ENCODE measurements at places on chromosomes 6 and 20.

DNA sequence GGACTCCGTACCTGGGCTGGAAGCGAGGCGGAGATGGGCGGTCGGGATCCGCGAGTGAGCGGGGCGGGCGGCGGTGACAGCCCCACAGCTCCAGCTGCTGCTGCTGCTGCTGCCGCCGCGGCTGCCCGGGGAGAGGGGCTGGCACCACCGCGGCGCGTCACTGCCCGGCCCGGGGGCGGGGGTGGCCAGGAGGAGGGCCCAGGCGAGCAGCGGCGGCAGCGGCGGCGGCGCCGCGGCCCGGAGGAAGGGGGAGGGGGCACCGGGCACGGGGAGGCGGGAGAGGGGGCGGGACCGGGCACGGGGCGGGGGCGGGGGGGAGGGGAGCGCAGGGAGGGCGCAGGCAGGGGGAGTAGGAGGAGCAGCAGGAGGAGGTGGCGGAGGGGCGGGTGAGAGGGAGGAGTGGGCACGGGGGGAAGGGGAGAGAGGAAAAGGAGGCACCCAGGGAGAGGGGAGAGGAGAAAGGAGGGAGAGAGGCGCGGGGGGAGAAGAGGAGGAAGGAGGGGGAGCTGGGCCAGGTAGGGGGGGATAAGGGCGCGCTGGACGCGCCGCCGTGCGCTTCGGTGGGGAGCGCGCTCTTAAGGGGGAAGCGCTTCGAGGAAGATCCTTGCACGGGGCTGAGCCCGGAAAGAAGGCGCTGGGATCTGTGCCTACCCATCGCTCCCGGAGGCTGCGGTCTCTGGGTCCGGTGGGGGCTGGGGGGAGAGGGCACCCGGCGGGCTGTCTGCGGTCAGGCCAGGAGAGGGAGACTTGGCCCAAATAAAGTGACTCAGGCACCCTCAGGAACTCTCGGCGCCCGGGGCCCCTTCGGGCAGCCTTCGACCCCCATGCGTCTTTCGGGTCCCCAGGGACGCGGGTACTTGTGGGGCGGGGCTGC lies 101.5 kb downstream of the NOL4L start:
- peak; percentile 59 for DNase-seq

GRCh38 chr6:141426400-141426980 lies 706.2 kb upstream of the GJE1 start:
- DNase-seq, result no peak

DNA sequence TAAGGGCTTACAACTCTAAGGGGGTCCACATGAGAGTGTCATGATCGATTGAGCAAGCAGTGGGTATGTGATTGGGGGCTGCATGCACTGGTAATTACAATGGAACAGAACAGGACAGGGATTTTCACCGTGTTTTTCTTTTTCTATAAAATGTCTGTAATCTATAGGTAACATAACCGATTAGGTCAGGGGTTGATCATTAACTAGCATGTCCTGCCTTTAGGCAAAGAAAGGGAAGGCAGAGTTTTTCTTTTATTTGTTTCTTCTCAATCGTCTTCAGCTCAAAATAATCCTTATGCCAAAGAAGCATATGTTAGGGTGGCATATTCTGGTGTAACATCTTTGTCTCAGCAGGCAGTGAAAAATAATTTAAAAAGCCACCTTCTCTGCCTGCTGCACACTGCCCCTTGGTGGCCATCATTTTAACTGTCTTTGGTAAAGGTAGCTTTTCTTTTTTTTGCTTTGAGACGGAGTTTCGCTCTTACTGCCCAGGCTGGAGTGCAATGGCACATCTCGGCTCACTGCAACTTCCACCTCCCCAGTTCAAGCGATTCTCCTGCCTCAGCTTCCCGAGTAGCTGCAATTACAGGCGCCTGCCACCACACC lies 9.7 kb upstream of the CEP43 start:
- DNase-seq, result peak; percentile 31

DNA sequence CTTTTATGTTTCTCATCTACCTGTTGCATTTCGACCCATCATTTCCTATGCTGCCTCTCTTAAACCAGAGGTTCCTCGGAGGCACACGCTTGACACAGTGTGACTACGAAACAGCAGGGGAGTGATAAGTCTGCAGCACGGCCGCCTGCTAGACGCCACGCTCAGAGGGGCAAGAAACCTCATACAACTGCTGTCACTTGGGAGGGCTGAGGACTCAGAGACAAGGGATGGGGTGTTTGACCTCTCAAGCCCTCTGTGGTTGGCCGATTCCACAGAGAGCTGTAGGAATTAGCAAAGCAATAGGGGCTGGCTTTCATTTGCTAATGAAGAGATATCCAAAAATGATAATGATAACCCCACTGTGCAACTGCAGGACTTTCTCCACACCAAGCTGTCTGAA lies 372.5 kb downstream of the ZFAND3 start:
- no peak for DNase-seq

DNA sequence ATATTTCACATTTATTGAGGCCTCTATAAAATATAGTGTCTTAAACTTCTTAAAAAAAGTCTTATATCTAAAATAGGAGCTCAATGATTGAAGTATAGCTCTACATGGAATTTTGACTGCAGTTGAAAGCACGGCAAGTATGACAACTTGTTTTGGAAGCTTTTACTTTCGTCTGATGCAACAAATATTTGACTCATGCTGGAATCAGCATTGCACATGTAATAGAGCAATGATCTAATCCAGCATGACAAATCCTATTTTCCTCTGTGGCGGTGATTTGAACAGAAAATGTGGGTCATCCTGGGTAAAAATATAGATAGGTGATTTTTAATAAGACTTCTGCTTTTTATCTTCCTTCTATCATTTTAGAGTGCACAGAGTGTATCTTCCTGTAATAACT lies 111.6 kb downstream of the TINAG start:
- peak; percentile 49 for DNase-seq

Measured in muscle of arm (tissue), 14 donors.